Activated naive CD4-positive, alpha-beta T cell treated with anti-CD3 and anti-CD28 coated beads, Interleukin-2, amount 50 U/mL, for 16 hours (primary cell): ENCODE measurements at places on chromosomes 7 and 10.

DNA sequence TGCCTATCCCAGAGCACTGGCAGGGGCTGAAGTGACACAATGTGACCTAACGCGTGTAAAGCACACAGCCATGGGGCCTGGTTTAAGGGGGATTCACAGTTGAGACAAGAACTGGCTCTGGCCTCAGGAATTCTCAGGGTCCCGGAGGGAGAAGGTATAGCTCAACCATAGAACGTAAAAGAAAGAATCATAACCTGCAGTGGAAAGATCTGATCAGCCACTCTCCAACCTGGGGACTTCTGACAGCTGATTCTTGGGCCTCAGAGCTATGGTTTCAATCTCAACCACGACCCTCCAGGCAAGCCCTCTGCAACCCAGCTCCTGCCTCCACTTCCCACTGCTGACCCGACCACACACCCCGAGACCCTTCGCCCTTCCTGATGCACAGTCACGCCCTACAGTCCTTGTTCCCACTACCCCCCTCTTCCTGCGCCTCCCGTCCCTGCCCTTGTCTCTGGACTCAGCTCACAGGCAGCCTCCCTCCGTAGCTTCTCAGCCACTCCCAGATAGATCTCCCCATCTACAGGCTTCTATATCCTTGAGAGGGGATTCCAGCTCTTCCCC is 245.2 kb downstream of the BUB3 start:
- no peak for DNase-seq

GRCh38 chr7:5223646-5224340 is 33.8 kb downstream of the WIPI2 start:
- no peak for DNase-seq

GRCh38 chr7:28104811-28105210 is 75.8 kb downstream of the JAZF1 start:
- no peak for DNase-seq

DNA sequence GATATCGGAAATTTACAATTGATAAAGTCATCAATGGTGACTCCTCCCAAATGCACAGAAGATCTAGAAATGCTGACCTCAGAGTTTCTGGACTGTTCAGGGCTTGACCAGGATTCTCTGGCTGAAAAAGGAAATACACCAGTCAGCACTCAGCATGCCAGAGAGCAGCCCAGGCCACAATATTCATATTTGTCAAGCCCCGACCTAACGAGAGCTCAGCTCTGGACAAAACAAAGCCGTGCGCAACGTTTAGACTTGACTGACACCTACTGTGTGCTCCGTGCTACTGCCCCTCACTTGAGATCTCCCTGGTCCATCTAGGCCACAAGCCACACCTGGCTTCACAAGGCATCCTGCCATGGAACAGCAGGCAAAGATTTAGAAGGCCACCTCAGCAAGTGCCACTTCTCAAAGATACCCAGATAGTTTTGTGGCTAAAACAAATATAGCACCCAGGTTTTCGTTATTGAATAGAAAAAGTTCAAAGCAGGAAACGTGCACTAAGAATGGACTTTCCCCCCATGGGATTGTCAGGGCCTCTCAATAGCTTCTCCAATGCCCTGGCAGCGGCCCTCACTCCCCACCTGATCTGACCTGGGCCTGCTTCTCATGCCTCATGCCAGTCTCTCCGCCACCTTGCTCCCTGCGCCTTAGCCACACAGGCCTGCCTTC is 218.3 kb downstream of the FAM107B start:
- no peak for DNase-seq

- no peak for DNase-seq
These were observed 51.2 kb upstream of the KMT2E start for GRCh38 chr7:104962781-104963180.

- no peak for DNase-seq
These were observed 49.7 kb downstream of the CDK14 start for GRCh38 chr7:90645784-90646183.

DNA sequence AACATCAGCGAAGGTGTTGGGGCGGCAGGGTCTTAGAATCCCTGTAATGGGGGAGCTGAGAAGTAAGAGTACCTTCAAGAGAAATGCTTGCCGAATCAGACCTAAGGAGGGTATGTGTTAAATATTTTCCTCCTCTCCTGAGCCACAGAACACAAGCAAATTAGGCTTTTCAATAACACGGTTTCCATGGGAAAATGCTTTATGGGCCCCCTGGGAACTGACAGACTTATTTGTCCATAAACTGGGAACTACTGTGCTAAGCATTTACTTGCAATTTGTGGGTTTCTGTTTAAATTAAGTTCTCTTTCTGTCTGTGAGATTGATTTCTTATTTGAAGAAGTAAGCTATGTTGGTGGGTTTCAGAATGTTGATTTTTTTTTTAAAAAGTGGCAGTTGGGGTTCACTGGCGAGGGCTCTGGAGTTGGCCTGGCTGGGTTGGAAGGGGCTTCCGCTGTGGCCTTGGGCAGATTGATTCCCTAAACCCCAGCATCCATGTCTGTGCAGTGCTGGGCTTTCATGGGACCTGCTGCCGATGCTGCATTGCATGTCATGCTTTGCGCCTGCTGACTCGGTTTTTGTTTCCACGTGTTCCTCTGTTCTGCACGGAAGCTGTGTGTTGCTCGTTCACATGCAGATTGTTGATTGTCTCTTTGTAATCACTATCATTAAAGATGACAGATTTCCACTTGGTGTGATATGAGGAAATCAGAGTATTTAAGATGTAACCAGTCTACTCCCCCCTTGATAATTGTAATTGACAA is 7.2 kb downstream of the RBM17 start:
- no peak for DNase-seq

- no peak for DNase-seq
These were observed 255.4 kb upstream of the MYO3A start for GRCh38 chr10:25678666-25679065.

- no peak for DNase-seq
These were observed 157.6 kb upstream of the SEMA3E start for GRCh38 chr7:83806538-83806937.

- DNase-seq, result no peak
These were observed 89.5 kb downstream of the ZNF467 start for GRCh38 chr7:149683898-149684297.

GRCh38 chr7:37311355-37311754 is 137.3 kb downstream of the ELMO1 start:
- DNase-seq, result peak; percentile 34

GRCh38 chr10:84267503-84268126 is 22.8 kb downstream of the RGR start:
- peak; percentile 68 for DNase-seq

DNA sequence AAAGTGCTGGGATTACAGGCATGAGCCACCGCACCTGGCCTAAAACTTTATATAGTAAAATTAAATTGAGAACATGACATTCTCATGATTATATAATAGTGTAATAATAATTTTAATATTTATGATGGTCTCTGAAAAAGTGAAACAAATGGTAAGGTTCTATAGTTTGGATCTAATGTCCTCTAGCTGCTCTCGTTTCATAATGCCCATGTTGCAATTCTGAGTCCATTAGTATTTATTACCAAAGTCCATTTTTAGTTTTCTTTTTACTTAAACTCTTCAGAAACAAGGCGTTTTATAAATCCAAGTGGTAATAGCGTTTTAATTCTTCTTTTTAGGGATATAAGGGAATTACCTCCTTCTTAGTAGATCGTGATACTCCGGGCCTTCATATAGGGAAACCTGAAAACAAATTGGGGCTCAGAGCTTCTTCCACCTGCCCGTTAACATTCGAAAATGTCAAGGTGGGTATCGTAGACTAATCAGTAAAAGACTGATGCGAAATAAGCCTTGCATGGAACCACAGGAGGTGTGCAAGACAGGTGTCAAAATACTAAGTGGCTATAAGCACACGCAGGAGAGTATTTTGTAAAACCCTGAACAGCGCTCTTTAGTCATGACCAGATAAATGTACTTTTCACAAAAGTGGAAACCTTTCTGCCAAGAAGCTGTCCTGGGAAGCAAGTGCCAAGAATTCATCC is 34.1 kb downstream of the ACADSB start:
- no peak for DNase-seq

- DNase-seq, result no peak
These were observed 24.1 kb downstream of the PDLIM1 start for GRCh38 chr10:95266674-95267095.

DNA sequence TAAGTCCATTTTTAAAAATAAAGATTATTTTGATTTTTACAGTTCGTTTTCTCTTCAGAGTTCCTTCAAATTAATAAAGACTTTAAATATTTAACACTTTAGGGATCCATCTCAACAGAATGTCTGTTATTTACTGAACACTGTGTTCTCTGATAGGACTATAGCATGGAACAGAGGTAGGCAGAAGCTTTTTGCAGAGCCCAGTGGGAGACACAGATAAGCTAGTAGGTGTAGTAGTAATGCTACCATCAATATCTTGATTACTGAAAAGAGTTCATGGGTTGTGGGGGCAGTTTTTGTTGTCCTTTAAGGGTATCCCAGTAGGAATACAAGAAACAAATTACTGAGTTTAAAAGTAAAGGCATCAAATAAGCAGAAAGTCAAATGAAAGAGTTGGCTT is 140.5 kb downstream of the HBP1 start:
- no peak for DNase-seq

DNA sequence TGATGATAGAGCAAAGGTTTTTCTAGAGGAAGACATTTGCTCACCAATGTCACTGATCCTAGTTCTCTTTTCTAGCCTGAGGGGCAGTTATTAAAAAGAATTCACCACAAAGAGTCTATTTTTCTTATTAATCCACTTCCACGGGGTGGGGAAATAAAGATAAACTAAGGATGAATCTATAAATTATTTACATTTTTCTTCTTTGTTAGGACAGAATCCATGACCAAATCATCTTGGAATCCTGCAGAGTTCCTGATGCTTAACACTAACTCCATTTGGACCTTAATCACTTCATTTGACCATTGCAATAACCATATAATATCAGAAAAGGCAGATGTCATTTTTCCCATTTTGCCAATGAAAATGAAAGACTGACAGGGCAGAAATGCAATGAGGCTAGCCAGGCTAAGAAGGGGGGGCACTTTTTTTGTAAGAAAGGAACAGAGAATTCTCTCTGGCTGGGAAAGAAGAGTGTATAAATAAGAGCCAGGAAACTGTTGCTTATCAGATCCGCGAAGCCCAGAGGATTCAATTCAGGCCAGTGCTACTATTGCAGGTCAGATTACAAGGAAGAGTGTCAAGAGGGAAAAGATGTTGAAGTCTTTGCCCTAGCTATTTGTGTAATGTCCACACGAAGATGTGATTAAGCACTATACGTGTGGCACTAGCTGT is 433.2 kb downstream of the TNS3 start:
- no peak for DNase-seq

- no peak for DNase-seq
These were observed 48.3 kb upstream of the FMC1 start for GRCh38 chr7:139292821-139293220.

DNA sequence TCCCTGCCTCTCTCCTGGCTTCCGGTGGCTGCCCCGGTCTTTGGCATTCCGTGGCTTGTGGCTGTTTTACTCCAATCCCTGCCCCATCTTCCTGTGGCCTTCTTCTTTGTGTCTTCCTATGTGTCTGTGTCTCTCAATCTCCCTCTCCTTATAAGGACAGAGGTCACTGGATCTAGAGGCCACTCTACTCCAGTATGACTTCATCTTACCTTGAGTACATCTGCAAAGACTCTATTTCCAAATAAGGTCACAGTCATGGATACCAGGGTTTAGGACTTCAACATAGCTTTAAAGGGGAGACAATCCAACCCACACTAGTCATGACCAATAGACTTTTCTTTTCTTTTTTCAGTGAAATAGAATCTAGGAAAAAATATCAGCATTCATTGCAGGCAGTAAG is 153.3 kb upstream of the INSYN2A start:
- no peak for DNase-seq

GRCh38 chr10:110430340-110431273 is 67.1 kb upstream of the DUSP5 start:
- no peak for DNase-seq

DNA sequence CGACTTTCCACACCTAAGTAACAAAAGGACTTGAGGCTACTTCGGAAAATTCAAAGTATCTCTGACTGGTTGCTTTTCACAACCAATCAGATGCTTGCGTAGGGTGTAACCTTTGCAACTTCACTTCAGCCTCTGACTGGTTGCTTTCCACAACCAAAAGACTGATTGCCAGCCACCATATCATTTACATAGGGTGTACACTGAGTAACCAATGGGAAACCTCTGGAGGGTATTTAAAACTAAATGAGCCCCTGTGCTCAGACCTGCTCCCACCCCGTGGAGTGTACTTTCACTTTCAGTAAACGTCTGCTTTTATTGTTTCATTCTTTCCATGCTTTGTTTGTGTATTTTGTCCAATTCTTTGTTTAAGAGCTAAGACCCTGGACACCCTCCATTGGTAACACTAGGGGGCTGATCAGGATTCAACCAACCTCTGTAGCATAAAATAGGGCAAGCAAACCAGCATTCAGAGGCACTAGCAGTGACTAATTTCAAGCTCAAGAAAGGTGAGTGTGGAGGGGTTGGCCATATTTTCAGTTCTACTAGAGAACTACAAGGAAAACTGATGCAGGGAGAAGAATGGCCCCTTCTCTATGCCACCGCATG is 390.8 kb downstream of the POM121L12 start:
- no peak for DNase-seq

GRCh38 chr7:13159467-13160184 is 472.2 kb downstream of the ARL4A start:
- no peak for DNase-seq
